ENCODE measurements at places on chromosomes 7 and 10. TPM values are rescaled to one million over a fixed set of nuclear protein-coding genes. Genes with fewer than 3 reads are reported as not detected.
A peak's percentile ranks its signal among the peaks of the same experiment; 100 is the strongest.

EPO gene
- total RNA-seq: 0.44 TPM

PPA1 gene
- total RNA-seq: 117 TPM

OLAH gene
- total RNA-seq: 0.31 TPM

DNA sequence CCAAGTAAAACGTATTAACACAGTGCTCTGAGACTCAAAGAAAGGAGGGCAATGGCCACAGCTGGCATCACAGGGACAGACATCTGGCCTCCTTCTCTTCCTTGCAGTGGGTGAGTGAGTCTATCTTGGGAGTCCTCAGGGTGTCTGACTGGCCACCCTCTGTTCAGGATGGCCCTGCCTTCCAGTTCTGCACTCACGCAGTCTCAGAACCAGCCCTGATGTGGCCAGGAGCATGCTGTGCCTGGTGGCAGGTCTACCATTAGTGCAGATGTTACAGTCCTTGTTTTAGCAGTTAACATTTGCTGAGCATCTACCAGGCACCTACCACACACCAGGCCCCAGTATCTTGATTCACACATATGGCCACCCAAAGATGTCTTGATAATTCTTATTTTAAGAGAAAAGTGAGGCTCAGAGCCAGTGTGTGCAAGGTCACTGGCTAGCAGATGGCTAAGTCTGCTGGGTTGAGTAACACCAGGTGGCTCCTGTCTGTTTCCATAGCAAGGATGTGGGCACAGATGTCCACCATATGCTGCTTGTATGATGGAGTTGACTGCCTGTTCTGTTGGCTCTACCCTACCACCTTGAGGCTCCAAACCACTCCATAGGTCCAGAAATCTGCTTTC lies 23.2 kb upstream of the ARHGAP22 start:
- H3K27ac ChIP-seq: no peak overlapping the region
- no peaks in the 10 kb centered on the region for H3K4me1 ChIP-seq
- no peak for DNase-seq
- no peaks in the 10 kb centered on the region for H3K36me3 ChIP-seq
- no peaks in the 10 kb centered on the region for H3K27me3 ChIP-seq

DNA sequence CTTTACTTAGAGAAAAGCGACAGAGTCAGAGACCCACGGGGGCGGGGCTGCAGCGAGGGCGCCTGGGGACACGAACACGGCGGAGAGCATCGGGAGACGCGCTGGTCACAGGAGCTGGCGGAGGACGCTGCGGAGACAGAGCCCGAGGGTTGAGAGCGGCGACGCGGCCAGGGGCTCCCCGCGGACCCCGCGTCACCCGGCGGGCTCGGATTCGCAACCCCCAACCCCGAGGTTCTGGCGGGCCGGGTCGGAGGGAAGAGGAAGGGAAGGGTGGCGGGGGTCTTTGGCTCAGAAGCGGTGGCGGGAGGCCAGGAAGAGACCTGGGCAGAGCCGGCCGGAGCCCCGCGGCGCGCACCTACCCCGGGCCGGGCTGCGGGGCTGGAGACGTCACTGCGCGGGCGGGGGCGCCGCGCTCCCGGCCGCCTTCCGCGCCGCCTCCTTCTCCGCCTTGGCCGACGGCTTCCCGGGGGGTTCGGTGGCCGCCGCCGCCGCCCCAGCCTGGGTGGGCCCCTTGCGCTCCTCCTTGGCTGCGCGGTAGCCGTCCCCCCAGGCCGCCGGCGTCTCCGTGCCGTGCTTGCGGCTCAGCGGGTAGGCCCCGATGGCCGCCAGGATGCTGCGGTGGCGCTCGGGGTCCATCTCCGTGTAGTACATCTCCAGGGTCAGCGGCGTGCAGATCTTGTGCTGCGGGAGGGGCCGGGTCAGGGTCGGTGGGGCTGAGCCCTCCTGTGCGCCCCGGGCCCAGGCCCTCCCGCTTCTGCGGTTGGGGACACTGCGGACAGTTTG lies 11.1 kb downstream of the CALY start:
- no peak for DNase-seq
- no peaks in the 10 kb centered on the region for H3K4me1 ChIP-seq
- H3K4me3 ChIP-seq: peak overlapping the region; percentile 83
- no peak overlapping the region for H3K27ac ChIP-seq
- no peaks in the 10 kb centered on the region for H3K36me3 ChIP-seq
- H3K27me3 ChIP-seq: peaks cover 13% of the 10 kb centered on the region

GRCh38 chr7:91127959-91128358 lies 136.3 kb upstream of the FZD1 start:
- no peaks in the 10 kb centered on the region for H3K27me3 ChIP-seq
- no peak for DNase-seq
- H3K4me3 ChIP-seq: no peak overlapping the region
- H3K27ac ChIP-seq: no peak overlapping the region
- no peaks in the 10 kb centered on the region for H3K4me1 ChIP-seq

GRCh38 chr10:92688927-92689662 lies 660 bp upstream of the HHEX start:
- peak overlapping the region; percentile 83 for H3K4me3 ChIP-seq
- peaks cover 37% of the 10 kb centered on the region for H3K27me3 ChIP-seq
- H3K4me1 ChIP-seq: no peaks in the 10 kb centered on the region
- H3K27ac ChIP-seq: no peak overlapping the region
- peak; percentile 61 for DNase-seq

- no peaks in the 10 kb centered on the region for H3K36me3 ChIP-seq
- DNase-seq: no peak
- H3K4me1 ChIP-seq: no peaks in the 10 kb centered on the region
- H3K27me3 ChIP-seq: no peaks in the 10 kb centered on the region
Observed at GRCh38 chr7:132239422-132239994, 336.8 kb downstream of the PLXNA4 start.

GRCh38 chr10:60865198-60865783 lies 78.7 kb downstream of the RHOBTB1 start:
- DNase-seq: no peak
- peaks cover under 1% of the 10 kb centered on the region for H3K4me1 ChIP-seq
- no peak overlapping the region for H3K27ac ChIP-seq
- H3K36me3 ChIP-seq: no peaks in the 10 kb centered on the region

- H3K4me1 ChIP-seq: no peaks in the 10 kb centered on the region
- H3K36me3 ChIP-seq: no peaks in the 10 kb centered on the region
- H3K27me3 ChIP-seq: no peaks in the 10 kb centered on the region
- no peak for DNase-seq
- H3K4me3 ChIP-seq: no peak overlapping the region
Observed at GRCh38 chr10:98533241-98533640, 86.5 kb upstream of the HPS1 start.

DNA sequence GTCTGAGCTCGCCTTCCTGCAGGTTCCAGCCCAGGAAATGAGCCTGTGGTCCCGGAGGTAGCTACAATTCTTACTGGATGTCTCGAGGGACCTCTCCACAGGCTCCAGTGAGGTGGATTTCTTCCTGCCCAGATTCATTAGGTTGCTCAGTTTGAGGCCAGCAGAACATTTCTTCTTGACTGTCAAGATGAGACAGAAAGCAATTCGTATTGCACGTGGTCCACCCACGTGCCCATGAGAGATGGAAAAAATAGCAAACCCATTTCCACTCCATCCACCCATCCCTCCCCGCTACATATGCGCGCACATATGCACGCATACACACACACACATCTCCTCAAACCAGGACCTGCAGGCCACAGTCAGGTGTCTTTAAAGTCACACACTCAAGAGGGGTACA lies 68.7 kb downstream of the VWA2 start:
- no peak overlapping the region for H3K4me3 ChIP-seq
- H3K4me1 ChIP-seq: no peaks in the 10 kb centered on the region
- no peak overlapping the region for H3K27ac ChIP-seq
- no peaks in the 10 kb centered on the region for H3K36me3 ChIP-seq
- no peaks in the 10 kb centered on the region for H3K27me3 ChIP-seq

DNA sequence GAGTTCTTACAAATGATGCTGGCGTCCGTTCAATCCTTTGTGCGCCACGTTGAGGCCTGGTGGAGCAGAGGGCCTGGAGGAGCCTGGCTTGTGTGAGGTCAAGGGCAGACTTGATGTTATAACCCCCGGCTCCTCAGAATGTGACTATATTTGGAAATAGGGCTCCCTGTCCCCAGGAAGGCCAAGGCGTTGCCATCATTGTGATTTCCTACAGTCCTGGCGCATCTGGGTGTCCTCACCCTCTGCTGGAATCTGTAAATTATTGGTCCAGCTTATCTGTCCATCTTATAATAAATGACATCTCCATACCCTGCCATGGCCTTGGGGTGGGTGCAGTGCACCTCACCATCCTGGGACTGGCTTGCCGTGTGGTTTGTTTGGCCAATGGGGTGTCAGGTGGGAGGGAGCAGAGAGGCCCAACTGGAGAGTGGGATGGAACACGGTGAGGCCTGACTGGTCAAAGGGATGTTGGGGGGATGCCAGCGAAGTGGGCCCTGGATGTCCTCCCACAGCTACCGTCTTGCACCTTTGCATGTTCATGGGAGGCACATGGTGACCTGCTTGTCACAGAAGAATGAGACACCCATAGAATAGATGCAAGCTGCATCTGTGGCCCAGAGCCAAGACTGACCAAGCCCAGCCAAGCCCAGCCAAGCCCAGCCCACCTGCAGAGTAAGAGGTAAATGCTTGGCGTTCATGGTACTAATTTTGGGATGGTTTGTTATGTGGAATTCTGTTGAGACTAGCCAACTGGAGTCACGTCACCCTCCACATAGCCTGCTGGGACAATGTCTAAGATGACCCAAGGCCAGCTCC lies 11.1 kb upstream of the LRRC27 start:
- no peaks in the 10 kb centered on the region for H3K4me1 ChIP-seq
- H3K27me3 ChIP-seq: no peaks in the 10 kb centered on the region
- no peak overlapping the region for H3K27ac ChIP-seq
- H3K36me3 ChIP-seq: peaks cover 7% of the 10 kb centered on the region
- no peak overlapping the region for H3K4me3 ChIP-seq
- DNase-seq: no peak

GRCh38 chr7:98659756-98660155 lies 42.7 kb downstream of the NPTX2 start:
- no peak overlapping the region for H3K4me3 ChIP-seq
- DNase-seq: no peak
- no peaks in the 10 kb centered on the region for H3K36me3 ChIP-seq
- H3K27ac ChIP-seq: no peak overlapping the region
- H3K4me1 ChIP-seq: no peaks in the 10 kb centered on the region

DNA sequence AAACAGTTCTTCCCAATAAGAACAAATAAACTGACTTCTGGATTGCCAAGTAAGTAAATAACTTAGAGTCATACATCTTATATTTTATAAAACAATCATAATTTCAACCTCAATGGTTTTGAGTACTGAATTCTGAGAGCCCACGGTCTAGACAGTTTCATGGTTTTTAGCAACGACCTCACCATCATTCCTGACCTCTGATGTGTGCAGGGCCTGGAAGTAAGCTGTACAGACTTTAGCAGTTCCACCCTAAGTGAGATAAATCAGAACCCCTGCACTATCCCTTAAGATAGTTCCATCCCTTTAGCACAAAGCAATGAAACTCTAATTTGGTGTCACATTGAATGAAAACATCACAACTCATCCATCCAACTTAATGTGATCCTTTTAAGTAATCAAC lies 86.0 kb downstream of the NEBL start:
- H3K4me1 ChIP-seq: no peaks in the 10 kb centered on the region
- H3K27ac ChIP-seq: no peak overlapping the region
- DNase-seq: no peak
- no peaks in the 10 kb centered on the region for H3K27me3 ChIP-seq
- peaks cover 2% of the 10 kb centered on the region for H3K36me3 ChIP-seq
- H3K4me3 ChIP-seq: no peak overlapping the region

DNA sequence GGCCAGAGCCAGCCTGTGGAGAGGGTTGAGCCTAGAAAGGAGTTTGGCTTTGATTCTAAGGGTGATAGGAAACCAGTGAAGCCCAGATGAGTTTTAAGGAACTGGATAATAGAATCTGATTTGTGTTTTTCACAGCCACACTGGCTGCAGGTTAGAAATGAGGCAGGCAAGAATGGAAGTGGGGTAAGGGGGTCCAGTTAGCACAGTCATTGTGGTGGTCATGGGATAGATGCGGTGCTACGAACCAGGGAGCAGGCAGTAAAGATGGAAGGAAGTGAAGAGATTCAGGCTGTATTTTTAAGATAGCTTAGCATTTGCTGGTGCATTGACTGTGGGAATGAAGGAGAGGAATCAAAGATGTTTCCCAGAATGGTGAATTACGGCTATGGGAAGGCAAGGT lies 322.2 kb downstream of the LRMDA start:
- H3K4me1 ChIP-seq: no peaks in the 10 kb centered on the region
- no peaks in the 10 kb centered on the region for H3K27me3 ChIP-seq
- no peak overlapping the region for H3K4me3 ChIP-seq
- no peak for DNase-seq
- no peak overlapping the region for H3K27ac ChIP-seq

DNA sequence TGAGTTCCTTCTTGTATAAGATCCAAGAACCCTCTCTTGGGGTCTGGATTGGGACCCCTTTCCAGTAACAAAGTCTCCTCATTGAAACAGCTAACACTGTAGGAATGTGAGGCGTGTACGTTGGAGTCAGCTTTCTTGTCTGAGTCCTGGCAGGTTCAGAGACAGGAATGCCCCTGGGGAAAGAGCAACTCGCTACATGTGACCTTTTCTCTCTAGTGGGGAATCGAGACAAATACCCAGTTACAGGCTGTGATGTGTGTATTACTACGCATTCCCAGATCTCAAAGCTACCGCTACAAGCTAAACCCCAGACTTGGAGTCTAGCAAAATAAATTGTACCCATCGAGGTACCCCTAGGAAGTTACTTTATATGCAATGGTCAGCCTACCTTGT lies 85.6 kb upstream of the FRMD4A start:
- no peak for DNase-seq
- H3K36me3 ChIP-seq: no peaks in the 10 kb centered on the region
- no peaks in the 10 kb centered on the region for H3K27me3 ChIP-seq
- no peak overlapping the region for H3K27ac ChIP-seq

GRCh38 chr10:59880971-59881510 lies 25.3 kb downstream of the CCDC6 start:
- DNase-seq: no peak
- no peaks in the 10 kb centered on the region for H3K36me3 ChIP-seq
- H3K27me3 ChIP-seq: no peaks in the 10 kb centered on the region
- no peak overlapping the region for H3K27ac ChIP-seq
- peaks cover 11% of the 10 kb centered on the region for H3K4me1 ChIP-seq
- no peak overlapping the region for H3K4me3 ChIP-seq

DNA sequence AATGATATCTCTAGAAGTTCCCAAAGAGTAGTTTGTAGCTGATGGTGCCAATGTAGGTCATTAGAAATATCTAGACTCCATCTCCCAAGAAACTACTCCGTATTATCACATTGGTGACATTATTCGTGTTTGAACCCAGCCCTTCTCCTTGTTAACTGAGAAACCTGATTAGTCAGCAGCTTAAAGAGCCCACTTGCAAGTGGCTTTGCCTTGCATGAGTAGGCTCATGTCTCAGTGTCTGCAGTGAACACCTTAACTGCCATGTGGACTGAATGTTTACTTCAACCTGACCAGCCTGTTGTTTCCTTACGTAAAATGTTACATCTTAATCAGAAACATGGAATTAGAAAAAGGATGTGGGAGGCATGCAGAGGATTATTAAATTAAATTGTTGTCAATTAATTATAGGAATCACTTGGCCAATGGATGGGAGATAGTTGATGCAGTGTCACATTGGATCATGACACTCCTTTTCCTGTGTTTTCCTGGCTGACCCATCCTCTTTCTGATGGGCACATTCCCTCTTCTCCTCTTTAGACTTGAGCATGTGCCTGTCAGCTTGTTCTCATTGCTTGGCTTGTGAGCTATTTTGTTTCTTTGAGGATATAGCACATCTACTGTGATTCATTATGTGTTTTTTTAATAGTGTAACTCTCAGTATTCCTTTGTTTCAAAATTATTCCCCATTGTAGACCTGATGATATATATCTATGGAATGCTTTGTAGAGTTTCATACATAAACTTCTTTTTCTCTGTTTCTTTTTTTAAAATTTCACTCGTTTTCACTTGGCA lies 18.0 kb downstream of the STARD3NL start:
- H3K27ac ChIP-seq: no peak overlapping the region
- DNase-seq: no peak
- peaks cover 9% of the 10 kb centered on the region for H3K4me1 ChIP-seq
- peaks cover 9% of the 10 kb centered on the region for H3K36me3 ChIP-seq
